ENCODE measurements at places on chromosomes 6 and 20. TPM values are rescaled to one million over a fixed set of nuclear protein-coding genes. Genes with fewer than 3 reads are reported as not detected.

- H3K27ac ChIP-seq, result no peak overlapping the region
- H3K4me3 ChIP-seq, result no peak overlapping the region
Observed at GRCh38 chr6:82144852-82145340, 102.6 kb downstream of the IBTK start.

DNA sequence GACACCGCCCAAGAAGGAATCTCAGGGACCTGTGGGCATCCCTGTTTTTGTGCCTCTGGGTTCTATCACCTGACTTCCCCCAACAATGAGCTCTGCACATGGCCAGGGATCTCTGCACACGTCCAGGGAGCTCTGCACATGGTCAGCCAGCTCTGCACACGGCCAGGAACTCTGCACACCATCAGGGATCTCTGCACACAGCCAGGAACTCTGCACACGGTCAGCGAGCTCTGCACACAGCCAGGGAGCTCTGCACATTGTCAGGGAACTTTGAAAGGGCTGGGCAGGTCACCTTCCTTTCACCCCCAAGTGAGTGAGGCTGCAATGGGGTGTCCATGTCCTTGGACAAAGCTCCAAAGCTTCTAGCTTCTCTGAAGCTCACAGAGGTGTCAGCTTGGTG lies 5.2 kb upstream of the SLCO4A1 start:
- peaks cover 17% of the 10 kb centered on the region for H3K4me1 ChIP-seq
- no peak overlapping the region for H3K27ac ChIP-seq
- no peak overlapping the region for H3K4me3 ChIP-seq
- H3K36me3 ChIP-seq, result no peaks in the 10 kb centered on the region
- no peak for DNase-seq

GRCh38 chr6:157034436-157035230 lies 257.5 kb downstream of the ARID1B start:
- H3K27me3 ChIP-seq, result no peaks in the 10 kb centered on the region
- peak overlapping the region; percentile 89 for H3K4me3 ChIP-seq
- H3K27ac ChIP-seq, result peak overlapping the region; percentile 69
- no peaks in the 10 kb centered on the region for H3K36me3 ChIP-seq

DNA sequence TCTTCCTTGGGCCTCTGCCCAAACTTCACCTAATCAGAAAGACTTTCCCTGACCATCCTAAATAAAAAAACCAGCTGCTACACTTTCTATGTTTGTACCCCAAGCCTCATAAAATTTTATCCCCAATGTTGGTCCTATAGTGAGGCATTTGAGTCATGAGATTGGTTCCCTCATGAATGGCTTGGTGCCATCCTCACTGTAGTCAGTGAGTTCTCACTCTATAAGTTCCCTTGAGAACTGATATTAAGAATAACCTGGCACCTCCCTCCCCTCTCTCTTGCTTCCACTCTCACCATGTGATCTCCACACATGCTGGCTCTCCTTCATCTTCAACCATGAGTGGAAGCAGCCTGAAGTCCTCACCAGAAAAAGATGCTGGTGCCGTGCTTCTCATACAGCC lies 316.9 kb upstream of the PRDM1 start:
- H3K27ac ChIP-seq, result no peak overlapping the region
- H3K36me3 ChIP-seq, result no peaks in the 10 kb centered on the region
- no peak overlapping the region for H3K4me3 ChIP-seq
- H3K4me1 ChIP-seq, result no peaks in the 10 kb centered on the region
- no peaks in the 10 kb centered on the region for H3K27me3 ChIP-seq

DNA sequence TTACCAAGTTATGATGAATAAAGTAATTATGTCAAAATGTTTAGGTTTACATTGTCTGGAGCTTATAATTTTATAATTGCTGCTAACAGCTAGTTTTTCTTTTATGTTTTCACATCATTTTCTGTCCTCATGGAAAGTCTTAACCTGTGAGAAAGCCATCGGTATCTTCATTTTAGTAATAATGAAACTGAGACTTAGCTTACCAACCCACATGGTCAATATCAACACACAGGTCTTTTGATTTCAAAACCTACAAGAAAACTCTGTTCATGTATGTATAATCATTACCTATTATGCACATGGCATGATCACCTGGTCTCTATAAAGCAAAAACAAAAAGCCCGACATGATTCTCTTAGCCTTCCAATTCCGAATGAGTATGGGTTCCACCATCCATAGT lies 61.9 kb downstream of the KCNQ5 start:
- no peaks in the 10 kb centered on the region for H3K27me3 ChIP-seq
- H3K4me3 ChIP-seq, result no peak overlapping the region
- H3K4me1 ChIP-seq, result no peaks in the 10 kb centered on the region
- no peak for DNase-seq

DNA sequence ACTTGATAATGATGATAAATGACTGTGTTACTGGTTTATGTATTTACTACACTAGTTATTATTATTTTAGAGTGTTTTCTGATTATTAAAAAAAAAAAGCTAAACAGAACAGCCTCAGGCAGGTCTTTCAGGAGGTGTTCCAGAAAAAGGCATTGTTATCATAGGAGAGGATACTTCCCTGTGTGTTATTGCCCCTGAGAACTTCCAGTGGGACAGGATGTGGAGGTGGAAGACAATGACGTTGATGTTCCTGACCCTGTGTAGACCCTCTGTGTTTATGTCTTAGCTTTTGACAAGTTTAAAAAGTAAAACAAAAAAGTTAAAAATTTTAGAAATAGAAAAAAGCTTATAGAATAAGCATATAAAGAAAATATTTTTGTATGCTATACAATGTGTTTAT lies 49.1 kb downstream of the NCOA7 start:
- no peaks in the 10 kb centered on the region for H3K27me3 ChIP-seq
- no peak overlapping the region for H3K27ac ChIP-seq
- no peaks in the 10 kb centered on the region for H3K36me3 ChIP-seq
- no peaks in the 10 kb centered on the region for H3K4me1 ChIP-seq
- no peak for DNase-seq
- no peak overlapping the region for H3K4me3 ChIP-seq

- H3K4me3 ChIP-seq, result no peak overlapping the region
- no peaks in the 10 kb centered on the region for H3K36me3 ChIP-seq
- H3K4me1 ChIP-seq, result peaks cover 4% of the 10 kb centered on the region
Observed at GRCh38 chr6:166765234-166765541, 138.1 kb upstream of the RPS6KA2 start.

- H3K4me1 ChIP-seq, result no peaks in the 10 kb centered on the region
- no peak for DNase-seq
- H3K27me3 ChIP-seq, result no peaks in the 10 kb centered on the region
- H3K4me3 ChIP-seq, result no peak overlapping the region
Observed at GRCh38 chr6:10373642-10374359, 41.1 kb downstream of the TFAP2A start.

- no peak overlapping the region for H3K4me3 ChIP-seq
- H3K27ac ChIP-seq, result no peak overlapping the region
- H3K36me3 ChIP-seq, result no peaks in the 10 kb centered on the region
Observed at GRCh38 chr20:58010666-58011065, 217.8 kb downstream of the ANKRD60 start.

DNA sequence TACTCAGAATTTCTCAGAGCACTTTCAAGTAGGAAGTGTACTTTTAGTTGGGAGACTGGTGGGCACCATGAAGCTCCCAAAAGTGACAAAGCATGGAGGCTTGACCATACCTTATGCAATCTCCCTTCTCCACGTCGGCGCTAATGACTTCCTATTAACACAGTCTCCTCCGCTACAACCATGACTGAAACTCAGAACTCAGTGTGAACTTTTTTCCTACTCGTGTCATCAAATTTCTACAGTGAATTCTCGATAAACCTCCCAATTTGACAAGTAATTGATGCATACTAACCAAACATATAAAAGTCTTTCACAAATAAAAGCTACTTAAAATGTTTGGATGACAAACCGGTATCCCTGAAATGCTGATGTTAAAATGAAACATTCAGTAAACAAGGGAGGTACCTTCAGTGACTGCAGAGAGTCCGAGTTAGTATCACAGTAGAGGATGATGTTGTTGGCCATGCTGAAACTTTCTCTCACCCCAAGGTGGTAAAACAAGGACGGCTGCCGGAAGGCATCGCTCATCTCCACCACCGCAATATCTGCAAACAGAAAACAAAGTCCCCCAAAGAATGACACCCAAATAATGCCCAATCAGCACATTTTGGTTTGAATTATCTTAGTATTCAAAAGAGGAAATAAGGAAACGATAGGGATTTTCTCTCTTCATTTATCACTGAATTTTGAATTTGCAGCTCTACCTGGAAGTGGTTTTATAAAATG lies 72.1 kb downstream of the MAP3K5 start:
- H3K27me3 ChIP-seq, result no peaks in the 10 kb centered on the region
- DNase-seq, result no peak
- no peak overlapping the region for H3K4me3 ChIP-seq
- H3K4me1 ChIP-seq, result peaks cover 13% of the 10 kb centered on the region
- H3K27ac ChIP-seq, result peak overlapping the region; percentile 6

DNA sequence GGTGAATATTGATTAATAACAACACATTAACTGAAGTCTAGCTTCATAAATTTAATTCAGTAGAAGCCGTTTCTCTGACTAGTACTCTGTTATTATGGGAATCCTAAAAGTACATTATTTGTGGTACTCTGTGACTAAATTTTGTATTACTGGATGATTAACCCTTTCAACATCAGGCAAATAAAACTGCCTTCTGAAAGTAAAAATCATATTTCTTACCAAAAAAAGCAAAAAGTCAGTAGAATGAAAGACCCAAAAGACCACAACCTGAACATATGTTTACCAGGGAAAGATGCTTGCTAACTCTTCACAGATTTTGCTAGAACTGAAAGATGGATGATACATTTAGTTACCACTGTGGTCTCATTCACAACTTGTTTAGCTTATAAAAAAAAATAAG lies 73.2 kb downstream of the AHI1 start:
- no peaks in the 10 kb centered on the region for H3K4me1 ChIP-seq
- H3K36me3 ChIP-seq, result no peaks in the 10 kb centered on the region
- no peak for DNase-seq
- H3K27me3 ChIP-seq, result no peaks in the 10 kb centered on the region
- no peak overlapping the region for H3K4me3 ChIP-seq

DNA sequence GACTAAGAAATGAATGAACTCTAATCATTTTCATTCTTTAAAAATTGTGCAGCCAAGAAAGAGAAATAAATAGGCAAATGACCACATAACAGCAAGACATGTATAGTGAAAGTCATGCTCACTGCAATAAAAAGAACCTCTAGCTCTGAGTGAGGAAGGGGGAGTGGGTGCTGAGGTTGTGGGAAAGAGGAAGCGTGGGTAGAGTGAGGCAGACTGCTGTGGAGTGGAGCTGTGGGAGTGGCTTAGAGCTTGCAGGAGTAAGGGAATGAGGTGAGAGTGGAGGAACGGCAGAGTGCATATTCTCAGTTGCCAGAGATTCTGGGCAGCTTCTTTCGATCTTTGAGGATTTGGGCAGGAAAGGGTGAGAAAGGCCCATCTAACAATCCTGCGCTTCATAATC lies 10.4 kb downstream of the DEFB129 start:
- H3K36me3 ChIP-seq, result no peaks in the 10 kb centered on the region
- H3K4me1 ChIP-seq, result peaks cover 10% of the 10 kb centered on the region
- DNase-seq, result no peak
- peaks cover 3% of the 10 kb centered on the region for H3K27me3 ChIP-seq

DNA sequence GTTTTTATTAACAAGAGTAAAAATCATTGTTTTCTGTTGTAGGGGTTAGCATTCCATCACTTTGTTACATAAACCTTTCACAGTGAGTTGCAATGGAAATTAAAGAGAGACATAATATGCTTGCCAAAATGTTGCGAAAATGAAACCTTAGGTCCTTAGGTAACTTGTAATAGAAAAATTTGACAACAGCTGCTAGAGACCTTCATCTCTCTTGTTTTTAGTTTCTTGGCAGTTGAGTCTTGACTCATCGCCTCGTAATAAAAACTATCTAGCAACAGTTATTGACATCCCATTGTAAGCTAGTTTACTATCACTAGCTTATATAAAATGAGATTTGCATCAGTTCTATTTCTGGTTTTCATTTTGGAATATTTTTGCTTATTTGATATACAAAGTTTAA lies 179.0 kb upstream of the MMS22L start:
- H3K4me1 ChIP-seq, result no peaks in the 10 kb centered on the region
- peak; percentile 1 for DNase-seq

- peaks cover 6% of the 10 kb centered on the region for H3K4me1 ChIP-seq
- no peaks in the 10 kb centered on the region for H3K27me3 ChIP-seq
- no peak overlapping the region for H3K27ac ChIP-seq
- no peak overlapping the region for H3K4me3 ChIP-seq
- DNase-seq, result no peak
Observed at GRCh38 chr6:167148021-167148420, 9.8 kb downstream of the GPR31 start.

Gene SPAG4
- 21.8 TPM for total RNA-seq

Gene DNAJC5
- total RNA-seq, result 34.9 TPM

Gene FOXC1
- total RNA-seq, result not detected
